ENCODE measurements at places on chromosomes 5 and 9. TPM values are rescaled to one million over a fixed set of nuclear protein-coding genes. Genes with fewer than 3 reads are reported as not detected.

The FOXD4 gene
- total RNA-seq, result not detected

The ESM1 gene
- total RNA-seq, result not detected

The PAX5 gene
- total RNA-seq, result not detected

The ASS1 gene
- total RNA-seq, result 57.9 TPM

The ALAD gene
- total RNA-seq, result 18.5 TPM

The GZMA gene
- 8.3 TPM for total RNA-seq

The SYNPO gene
- total RNA-seq, result 38.1 TPM

The SLC46A2 gene
- total RNA-seq, result not detected

The SPIN1 gene
- total RNA-seq, result 33.7 TPM

The SREK1IP1 gene
- 14.1 TPM for total RNA-seq

The STPG3 gene
- total RNA-seq, result not detected

The RAPGEF1 gene
- total RNA-seq, result 59.1 TPM

The PNPLA7 gene
- 28.3 TPM for total RNA-seq

The DMRT3 gene
- not detected for total RNA-seq

The TAF11L5 gene
- total RNA-seq, result not detected

The KCNIP1 gene
- total RNA-seq, result 1.2 TPM

The PROP1 gene
- total RNA-seq, result not detected

The CCDC107 gene
- 32.0 TPM for total RNA-seq

The RBM22 gene
- 22.1 TPM for total RNA-seq

The SPATA31D4 gene
- total RNA-seq, result not detected

The SARDH gene
- total RNA-seq, result 1.1 TPM

The MBLAC2 gene
- total RNA-seq, result 6.0 TPM

The PCDHGA10 gene
- 6.0 TPM for total RNA-seq

The SLC6A19 gene
- 2.5 TPM for total RNA-seq

The GMCL2 gene
- total RNA-seq, result not detected

The OGN gene
- total RNA-seq, result 7.2 TPM

The F2RL1 gene
- 38.8 TPM for total RNA-seq

The NREP gene
- 6.0 TPM for total RNA-seq

The SLC28A3 gene
- 0.16 TPM for total RNA-seq

The EIF4E1B gene
- not detected for total RNA-seq

The ZNF474 gene
- total RNA-seq, result not detected

The HEMGN gene
- total RNA-seq, result not detected

The PCDHGC5 gene
- total RNA-seq, result 2.5 TPM

The PHF2 gene
- 38.2 TPM for total RNA-seq

The CRHBP gene
- total RNA-seq, result not detected

The PKD2L2 gene
- not detected for total RNA-seq

The SNX24 gene
- total RNA-seq, result 13.1 TPM

The ANKDD1B gene
- 3.6 TPM for total RNA-seq

The NR4A3 gene
- total RNA-seq, result 0.48 TPM

The MAMDC2 gene
- 40.5 TPM for total RNA-seq

The TTC16 gene
- total RNA-seq, result not detected

The PJA2 gene
- total RNA-seq, result 62.5 TPM

The GAPVD1 gene
- total RNA-seq, result 80.4 TPM

The XPA gene
- total RNA-seq, result 15.2 TPM

The INVS gene
- 34.0 TPM for total RNA-seq

The NTRK2 gene
- total RNA-seq, result 6.4 TPM

The SMIM33 gene
- total RNA-seq, result 0.55 TPM

The ADCY2 gene
- total RNA-seq, result 4.5 TPM

The PCDHB4 gene
- total RNA-seq, result 0.68 TPM

The IL7R gene
- total RNA-seq, result 3.2 TPM

The HARS1 gene
- total RNA-seq, result 44.0 TPM

The KLHL3 gene
- total RNA-seq, result 4.4 TPM

The PTGER4 gene
- 106 TPM for total RNA-seq

The ZNF366 gene
- 0.40 TPM for total RNA-seq

The PFN3 gene
- total RNA-seq, result not detected
